ENCODE measurements at places on chromosomes 6 and 20. TPM values are rescaled to one million over a fixed set of nuclear protein-coding genes. Genes with fewer than 3 reads are reported as not detected.

DNA sequence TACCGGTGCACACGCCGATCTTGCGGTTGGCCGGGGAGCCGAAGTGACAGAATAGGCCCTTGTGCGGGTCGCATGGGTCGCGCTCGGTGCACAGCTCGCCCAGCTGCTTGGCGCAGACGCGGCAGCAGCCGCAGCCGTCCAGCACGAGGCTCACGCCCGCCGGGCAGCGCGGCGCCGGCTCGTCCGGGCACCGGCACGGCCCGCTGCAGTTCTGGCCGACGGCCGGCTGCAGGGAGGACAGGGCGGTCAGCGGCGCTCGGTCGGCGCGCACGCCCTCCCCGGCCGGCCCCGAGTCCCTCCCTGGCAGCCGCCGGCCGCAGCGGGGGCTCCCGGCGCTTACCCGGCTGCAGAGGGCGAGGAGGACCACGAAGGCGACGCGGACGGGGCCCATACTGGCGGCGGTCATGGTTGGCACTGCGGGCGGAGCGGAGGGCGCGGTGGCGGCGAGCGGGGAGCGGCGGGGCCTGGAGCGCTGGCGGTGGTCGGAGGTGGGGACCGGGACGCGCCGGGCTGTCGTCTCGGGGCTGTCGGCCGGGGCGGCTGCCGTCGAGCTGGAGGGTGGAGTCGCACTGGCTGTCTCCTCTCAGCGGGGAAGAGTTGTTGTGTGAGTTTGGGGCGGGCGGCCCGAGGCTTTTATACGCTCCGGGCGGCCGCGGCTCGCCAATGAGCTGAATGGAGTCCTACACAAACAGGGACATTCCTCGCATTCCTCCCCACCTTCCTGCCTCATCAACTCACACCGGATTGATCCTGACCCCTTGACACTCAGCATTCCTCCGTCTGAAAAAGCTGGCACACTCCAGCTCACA, at the start of gene CCN2:
CCN2 (minus strand) TSS at position 606 of the 809 bp plus-strand sequence; CDS start at position 406, 200 bp downstream.
- DNase-seq, result peak; percentile 83

GRCh38 chr6:142695016-142695415, 250.0 kb downstream of the HIVEP2 start:
- DNase-seq, result peak; percentile 46

DNA sequence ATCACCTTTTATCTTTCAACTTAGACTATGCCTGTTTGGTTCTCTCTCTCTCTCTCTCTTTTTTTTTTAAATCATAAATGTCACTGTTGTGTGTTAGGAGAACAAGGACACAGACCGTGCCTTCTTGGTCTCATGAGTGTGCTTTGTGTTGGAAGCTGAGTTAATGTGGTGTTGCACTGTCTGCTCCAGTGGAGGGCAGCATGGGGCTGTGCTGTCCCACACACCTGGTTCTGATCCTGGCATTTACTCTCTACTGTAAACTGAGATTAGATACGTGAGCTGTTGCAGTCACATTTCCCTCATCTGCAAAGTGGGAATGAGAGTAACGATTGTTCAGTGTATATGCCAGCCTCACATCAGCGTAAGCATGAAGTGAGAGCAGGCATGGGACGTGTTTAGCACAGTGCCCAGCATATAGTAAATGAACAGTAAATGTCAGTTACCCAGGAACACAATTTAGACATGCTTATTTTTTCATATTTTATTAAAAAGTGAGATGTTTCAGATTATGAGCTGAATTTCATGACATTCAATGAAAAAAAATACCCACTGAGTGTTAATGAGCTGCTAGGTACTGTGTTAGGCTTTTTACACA, 161.1 kb downstream of the FARS2 start:
- DNase-seq, result no peak

- no peak for DNase-seq
These were observed 139.3 kb upstream of the FOXA2 start for GRCh38 chr20:22723659-22724058.

DNA sequence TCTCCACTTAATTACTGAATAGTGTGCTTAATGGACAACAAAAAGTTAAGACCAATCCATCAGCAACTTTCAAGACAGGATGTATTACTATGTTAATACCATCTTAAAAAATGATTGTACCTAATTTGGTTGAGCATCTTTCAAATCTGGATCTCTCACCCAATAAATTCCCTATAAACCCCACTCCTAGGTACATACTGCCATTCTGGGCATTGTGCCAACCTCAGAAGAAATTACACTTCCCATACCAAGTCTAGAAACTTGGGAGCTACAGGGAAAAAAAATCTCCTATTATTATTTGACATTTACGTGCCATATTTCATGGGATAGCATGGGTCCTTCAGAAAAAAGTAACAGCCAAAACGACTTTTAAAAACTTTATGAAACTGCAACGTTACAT, 5.1 kb downstream of the SYNCRIP start:
- no peak for DNase-seq

GRCh38 chr6:139029470-139030227, 1.1 kb downstream of the ABRACL start:
- peak; percentile 82 for DNase-seq

DNA sequence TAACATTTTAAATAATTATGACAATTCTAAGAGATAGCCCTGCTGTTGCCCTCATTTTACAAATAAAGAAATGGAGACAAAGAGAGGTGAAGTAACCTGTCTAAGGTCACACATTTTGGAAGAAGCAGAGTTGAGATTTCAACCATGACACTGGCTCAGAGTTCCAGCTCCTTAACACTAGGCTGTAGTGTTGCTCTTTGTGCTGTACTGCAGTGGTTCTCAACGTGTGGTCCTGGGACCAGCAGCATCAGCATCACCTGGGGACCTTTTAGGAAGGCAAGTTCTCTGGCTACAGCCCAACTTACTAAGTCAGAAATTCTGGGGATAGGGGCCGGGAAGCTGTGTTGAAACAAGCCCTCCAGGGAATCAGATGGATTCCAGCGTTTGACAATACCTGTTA, 62.4 kb upstream of the FERMT1 start:
- no peak for DNase-seq

GRCh38 chr6:17352302-17352701, 41.1 kb upstream of the CAP2 start:
- DNase-seq, result no peak

- no peak for DNase-seq
These were observed 272.2 kb upstream of the FOXQ1 start for GRCh38 chr6:1039746-1040145.

DNA sequence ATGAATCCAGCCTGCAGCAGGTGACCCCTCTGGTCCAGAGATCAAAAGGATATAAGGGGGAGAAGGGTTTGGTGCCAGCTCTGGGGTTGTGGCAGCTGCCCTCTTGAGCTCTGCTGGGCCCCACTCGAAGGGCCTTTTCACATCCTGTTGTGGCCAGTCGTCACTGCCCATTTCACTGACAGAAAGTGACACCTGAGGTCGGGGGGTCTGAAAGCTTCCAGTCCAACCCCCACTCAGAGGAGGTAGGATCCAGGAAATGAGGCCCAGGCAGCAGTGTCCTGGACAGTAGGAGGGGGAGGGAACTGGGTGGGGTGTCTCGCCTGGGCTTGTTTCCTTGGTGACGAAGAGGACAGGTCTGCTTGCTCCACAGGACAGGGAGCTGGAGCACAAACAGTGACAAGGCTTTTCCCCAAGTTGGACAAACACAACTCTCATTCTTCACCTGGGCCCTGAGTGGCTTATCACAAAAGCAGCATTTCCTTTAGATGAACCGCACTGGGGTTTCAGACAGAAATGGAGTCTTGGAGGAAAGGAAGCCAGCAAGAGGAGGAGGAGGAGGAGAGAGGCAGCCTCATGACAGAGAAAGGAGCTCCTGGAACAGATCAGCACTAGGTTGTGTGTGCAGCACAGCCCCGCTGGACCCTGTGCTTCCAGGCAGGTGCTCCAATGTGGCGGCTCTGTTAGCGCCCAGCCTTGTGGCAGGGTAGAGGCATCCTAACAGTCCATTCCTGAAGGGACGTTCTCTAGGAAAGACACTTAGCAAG, 11.0 kb downstream of the FRS3 start:
- DNase-seq, result peak; percentile 36

DNA sequence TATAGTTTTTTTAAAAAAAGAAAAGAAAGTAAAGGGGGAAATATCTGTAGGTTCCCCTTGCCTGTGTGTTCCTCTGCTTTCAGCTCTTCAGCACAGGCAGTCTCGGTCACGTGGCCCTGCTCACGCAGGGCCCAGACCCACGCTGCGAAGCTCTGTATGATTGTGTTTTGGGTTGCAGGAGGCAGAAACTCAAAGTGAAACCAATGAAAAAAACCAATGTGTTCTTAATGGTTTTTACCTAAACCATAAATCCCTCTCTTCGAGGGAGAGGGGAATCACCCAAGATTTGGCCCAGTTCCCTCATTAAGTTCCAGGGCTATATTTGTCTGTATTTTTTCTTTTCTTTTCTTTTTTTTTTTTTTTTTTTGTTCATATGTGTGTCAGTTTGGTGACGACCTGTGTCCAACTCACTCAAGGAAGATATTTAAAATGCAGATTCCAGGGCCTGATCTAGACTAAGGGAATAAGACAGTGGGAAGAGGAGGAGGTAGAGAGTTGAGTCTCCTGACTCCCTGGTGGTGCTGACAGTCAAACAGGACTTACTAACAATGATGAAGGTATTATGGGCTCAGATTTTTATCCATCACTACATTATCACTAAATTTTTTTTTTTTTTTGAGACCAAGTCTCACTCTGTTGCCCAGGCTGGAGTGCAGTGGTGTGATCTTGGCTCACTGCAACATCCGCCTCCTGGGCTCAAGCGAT, 33.8 kb upstream of the RREB1 start:
- peak; percentile 62 for DNase-seq

DNA sequence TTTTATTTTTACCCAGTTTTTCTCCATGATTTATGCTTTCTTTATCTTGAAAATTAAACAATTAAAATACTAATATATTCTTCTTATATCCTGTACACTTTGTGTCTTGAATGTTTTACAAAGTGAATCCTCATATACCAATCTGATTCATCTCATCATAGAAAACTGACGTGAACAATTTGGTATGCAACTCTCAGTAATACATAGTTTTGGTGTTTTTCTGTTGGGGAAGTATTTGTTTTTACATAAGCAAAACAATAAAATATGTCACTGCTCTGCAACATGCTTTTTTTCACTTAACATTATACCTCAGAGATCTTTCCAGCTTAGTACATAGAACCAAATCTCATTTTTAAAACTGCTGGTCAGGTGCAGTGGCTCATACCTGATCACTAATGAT, 14.7 kb downstream of the DNAAF9 start:
- no peak for DNase-seq

GRCh38 chr20:47677635-47678453, 107.4 kb downstream of the SULF2 start:
- no peak for DNase-seq

- DNase-seq, result no peak
These were observed 239.8 kb upstream of the PREP start for GRCh38 chr6:105642708-105643107.

GRCh38 chr20:32190616-32191415, 16.7 kb downstream of the PLAGL2 start:
- no peak for DNase-seq

QRSL1 gene
- total RNA-seq, result 21.4 TPM

CST4 gene
- not detected for total RNA-seq

NRN1 gene
- total RNA-seq, result 12.6 TPM

OXT gene
- not detected for total RNA-seq

ULBP3 gene
- 0.83 TPM for total RNA-seq

Measured in Right ventricle myocardium superior (tissue), 1 donor.